ENCODE measurements at places on chromosomes 7 and 10.

GRCh38 chr7:19754521-19755116 lies 18.8 kb downstream of the TMEM196 start:
- DNase-seq: peak; percentile 17

GRCh38 chr10:1365540-1366321 lies 309.5 kb downstream of the WDR37 start:
- no peak for DNase-seq

DNA sequence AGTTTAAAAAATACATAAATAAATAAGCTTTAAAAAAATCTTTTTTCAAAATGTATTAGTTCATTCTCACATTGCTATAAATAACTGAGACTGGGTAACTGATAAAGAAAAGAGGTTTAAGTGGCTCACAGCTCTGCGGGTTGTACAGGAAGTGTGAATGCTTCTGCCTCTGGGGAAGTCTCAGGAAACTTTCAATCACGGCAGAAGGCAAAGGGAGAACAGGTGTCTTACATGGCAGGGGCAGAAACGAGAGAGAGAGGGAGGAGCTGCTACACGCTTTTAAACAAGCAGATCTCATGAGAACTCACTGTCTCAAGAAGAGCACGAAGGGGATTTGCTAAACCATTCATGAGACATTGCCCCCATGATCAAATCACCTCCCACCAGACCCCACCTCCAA lies 114.6 kb downstream of the DNAJC1 start:
- DNase-seq: no peak

DNA sequence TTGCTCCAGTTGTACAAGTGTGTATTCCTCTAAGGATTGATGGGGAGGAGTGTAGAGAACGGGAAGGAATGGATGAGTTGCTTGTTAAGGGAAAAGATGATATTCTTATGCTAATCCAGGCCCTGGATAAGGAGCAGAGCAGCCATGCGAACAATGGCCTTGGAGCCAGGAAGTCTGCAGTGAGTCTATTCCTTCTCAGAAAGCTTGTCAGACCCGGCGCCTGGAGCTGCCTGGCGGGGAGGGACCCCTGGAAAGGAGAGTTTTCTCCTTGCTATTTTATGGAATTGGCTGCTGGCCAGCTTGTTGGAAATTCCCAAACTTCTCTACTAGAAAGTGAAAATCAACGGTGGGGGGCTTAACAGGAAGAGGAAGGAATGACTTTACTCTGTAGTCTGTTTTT lies 89.1 kb downstream of the MMRN2 start:
- DNase-seq: no peak

GRCh38 chr7:78171398-78171797 lies 372.8 kb downstream of the PHTF2 start:
- DNase-seq: no peak

DNA sequence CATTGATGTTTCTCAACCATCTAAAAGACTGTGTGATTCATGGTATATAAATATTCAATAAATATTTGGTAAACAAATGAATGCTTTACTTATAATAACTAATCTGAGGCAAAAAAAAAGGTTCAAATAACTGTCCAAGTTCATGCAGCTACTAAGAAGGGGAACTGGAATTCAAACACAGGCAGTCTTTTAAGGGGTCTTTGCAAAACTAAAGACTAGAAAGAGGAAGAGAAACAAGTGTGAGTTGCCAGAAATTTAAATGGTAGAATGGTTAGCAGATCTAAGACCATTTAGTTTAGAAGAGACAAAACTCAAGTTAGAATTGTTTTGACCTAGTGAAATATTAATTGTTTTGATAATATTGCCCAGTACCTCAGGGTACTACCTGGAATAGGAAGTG lies 642.0 kb upstream of the LRRN3 start:
- DNase-seq: no peak

DNA sequence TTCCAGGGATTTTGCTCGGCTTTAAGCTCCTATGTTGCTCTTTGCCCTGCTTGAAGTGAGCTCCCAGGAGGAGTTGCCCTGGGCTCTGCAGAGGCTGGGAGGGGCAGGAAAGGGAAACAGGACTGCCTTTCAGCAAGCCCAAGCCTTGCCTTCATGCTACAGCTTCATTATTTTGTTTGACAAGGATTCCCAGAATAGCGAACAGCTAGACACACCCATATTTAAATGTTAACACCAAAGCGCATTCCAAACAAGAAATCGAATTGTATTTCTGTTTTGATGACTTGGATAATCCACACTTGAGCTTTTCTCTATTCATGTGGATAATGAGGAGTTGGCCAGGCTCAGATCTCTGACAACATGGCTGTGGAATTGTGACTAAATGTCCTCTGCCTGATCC lies 6.3 kb downstream of the KIAA1217 start:
- DNase-seq: no peak

GRCh38 chr7:54014765-54015164 lies 527.4 kb upstream of the VSTM2A start:
- no peak for DNase-seq

DNA sequence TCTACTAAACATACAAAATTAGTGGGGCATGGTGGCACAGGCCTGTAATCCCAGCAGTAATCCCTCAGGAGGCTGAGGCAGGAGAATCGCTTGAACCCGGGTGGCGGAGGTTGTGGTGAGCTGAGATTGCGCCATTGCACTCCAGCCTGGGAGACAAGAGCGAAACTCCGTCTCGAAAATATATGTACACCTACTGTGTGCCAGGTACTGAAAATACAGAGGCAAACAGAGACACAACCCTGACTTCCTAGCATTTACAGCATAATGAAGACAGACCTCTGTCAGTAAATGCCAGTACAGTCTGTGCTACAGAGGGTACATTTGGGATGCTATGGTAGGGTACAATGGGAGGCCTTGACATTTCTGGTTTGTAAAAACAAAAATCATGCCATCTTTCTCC lies 66.6 kb downstream of the ABCC2 start:
- no peak for DNase-seq

All from NCI-H2081 treated with DMSO at 0.1 percent for 48 hours (cell line).